ENCODE measurements at places on chromosomes 13 and 19. TPM values are rescaled to one million over a fixed set of nuclear protein-coding genes. Genes with fewer than 3 reads are reported as not detected.

The PCSK4 gene
- total RNA-seq, result 1.4 TPM

The CCL25 gene
- total RNA-seq, result not detected

The PNMA8A gene
- 7.4 TPM for total RNA-seq

The ZNF675 gene
- total RNA-seq, result 7.9 TPM

The LAIR1 gene
- total RNA-seq, result not detected

The ANGPTL8 gene
- total RNA-seq, result not detected

The RFPL4AL1 gene
- total RNA-seq, result not detected

The SMIM44 gene
- 1.0 TPM for total RNA-seq

The ZNF284 gene
- total RNA-seq, result 0.81 TPM

The RSPH6A gene
- 0.07 TPM for total RNA-seq

The TICAM1 gene
- 7.4 TPM for total RNA-seq

The ZNF625 gene
- 4.6 TPM for total RNA-seq

The UBE2L5 gene
- not detected for total RNA-seq

The CA11 gene
- total RNA-seq, result 6.6 TPM

The ZNF682 gene
- 2.8 TPM for total RNA-seq

The CCDC169 gene
- total RNA-seq, result 3.2 TPM

The NCAN gene
- not detected for total RNA-seq

The ZNF845 gene
- 4.6 TPM for total RNA-seq

The RABAC1 gene
- 161 TPM for total RNA-seq

The CRYL1 gene
- 41.3 TPM for total RNA-seq

The ZNF628 gene
- 6.2 TPM for total RNA-seq

The ZSWIM4 gene
- total RNA-seq, result 13.5 TPM

The COL5A3 gene
- total RNA-seq, result 0.06 TPM

The TMC4 gene
- 9.5 TPM for total RNA-seq

The ZNF610 gene
- total RNA-seq, result 1.3 TPM

The KLK2 gene
- not detected for total RNA-seq

The CEACAM4 gene
- not detected for total RNA-seq

The KCNJ14 gene
- 0.06 TPM for total RNA-seq

The OR4F17 gene
- not detected for total RNA-seq

The DAND5 gene
- 0.07 TPM for total RNA-seq

The MYO9B gene
- 55.9 TPM for total RNA-seq

The BICRA gene
- 2.1 TPM for total RNA-seq

The KIR2DL1 gene
- not detected for total RNA-seq

The ZNF627 gene
- total RNA-seq, result 12.5 TPM

The CEACAM16 gene
- not detected for total RNA-seq

The FGF21 gene
- not detected for total RNA-seq

The LACC1 gene
- total RNA-seq, result 8.3 TPM

The ZNF442 gene
- 0.36 TPM for total RNA-seq

The SCGB2B2 gene
- not detected for total RNA-seq

The HIPK4 gene
- total RNA-seq, result not detected

The TMEM255B gene
- total RNA-seq, result 6.9 TPM

The ZBTB45 gene
- 18.2 TPM for total RNA-seq

The SLITRK1 gene
- not detected for total RNA-seq

The C13orf46 gene
- total RNA-seq, result not detected
